ENCODE measurements at places on chromosomes 7 and 10.

DNA sequence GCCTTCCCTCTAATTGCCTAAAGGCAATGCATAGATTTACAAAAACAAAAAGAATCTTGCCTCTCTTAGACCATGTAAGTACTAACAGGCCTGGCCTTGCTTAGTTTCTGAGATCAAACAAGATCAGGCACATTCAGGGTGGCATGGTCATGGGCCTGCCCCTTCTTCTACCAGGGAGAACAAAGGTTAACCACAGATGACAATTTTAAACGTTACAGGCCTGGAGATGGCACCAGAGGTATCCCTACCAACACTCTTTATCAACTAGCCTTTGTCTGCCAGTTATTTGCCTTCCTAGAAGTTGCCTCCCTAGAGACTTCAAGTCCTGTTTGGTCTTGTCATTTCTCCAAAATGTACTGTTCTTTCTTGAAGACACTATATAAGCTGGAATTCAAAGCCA lies 252.6 kb downstream of the DOCK4 start:
- no peak for DNase-seq

- DNase-seq = no peak
Observed at GRCh38 chr10:12663863-12664262, 314.5 kb downstream of the CAMK1D start.

DNA sequence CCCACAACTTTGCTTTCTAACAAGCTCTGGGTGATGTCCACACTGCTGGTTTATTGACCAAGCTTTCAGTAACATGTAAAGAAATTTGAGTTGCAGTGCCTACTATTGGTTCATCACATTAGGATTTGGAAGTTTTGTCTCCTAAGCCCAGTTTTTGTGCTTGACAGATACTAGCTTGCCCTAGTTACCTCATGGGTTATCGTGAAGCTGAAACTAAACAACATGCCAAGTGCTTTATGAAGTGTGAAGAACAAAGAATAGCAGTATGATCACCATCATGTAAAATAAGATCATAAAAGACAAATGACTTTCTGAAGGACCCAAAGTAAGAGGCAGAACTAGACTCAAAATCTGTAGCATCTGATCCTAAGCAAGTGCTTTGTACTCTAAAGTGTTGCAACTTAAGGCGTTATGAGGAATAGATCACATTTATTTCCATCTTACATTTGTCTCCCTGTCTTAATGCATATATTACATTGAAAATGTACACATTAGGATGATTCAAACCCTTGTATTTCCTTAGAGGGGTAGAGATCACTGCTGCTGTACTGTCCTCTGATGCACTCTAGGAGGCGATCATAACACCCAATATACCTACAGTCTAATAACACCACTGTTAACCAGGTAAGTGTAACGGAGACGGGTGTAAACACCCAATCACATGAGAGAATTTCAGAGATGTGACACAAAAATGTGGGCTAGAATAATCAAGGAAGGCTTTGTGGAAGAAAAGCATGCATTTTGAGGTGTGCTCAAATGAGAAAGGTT lies 71.3 kb downstream of the NRCAM start:
- no peak for DNase-seq

GRCh38 chr7:88073626-88074025 lies 139.6 kb downstream of the ADAM22 start:
- DNase-seq = no peak

GRCh38 chr7:66952343-66953043 lies 31.5 kb downstream of the TMEM248 start:
- peak; percentile 48 for DNase-seq

GRCh38 chr7:130380861-130381455 lies 664 bp downstream of the CPA1 start:
- no peak for DNase-seq

GRCh38 chr10:99743841-99744240 lies 11.8 kb downstream of the CUTC start:
- DNase-seq = no peak

DNA sequence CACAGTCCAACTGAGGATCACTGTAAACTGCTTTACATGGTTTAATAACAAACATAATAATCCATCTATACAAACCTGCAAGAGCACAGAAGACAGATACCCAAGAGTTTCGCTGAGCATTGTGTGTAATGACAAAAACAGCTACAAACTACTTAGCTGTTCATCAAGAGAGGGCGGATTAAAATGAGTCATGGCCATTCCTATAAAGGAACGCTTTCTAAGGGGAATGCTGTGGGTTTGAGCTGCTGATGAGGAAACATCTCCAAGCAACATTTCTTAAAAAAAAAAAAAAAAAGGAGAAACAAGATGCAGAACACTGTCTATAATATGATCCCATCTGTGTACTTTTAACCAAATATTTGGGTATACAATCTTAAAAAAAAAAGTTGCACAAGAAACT lies 33.8 kb downstream of the VOPP1 start:
- DNase-seq = peak; percentile 68

GRCh38 chr10:123158682-123159081 lies 4.5 kb downstream of the BUB3 start:
- no peak for DNase-seq

GRCh38 chr7:29442146-29442545 lies 121.5 kb upstream of the PRR15 start:
- DNase-seq = peak; percentile 6

Data from HS-5 (cell line).